Glomerular endothelial cell (primary cell): ENCODE measurements at places on chromosomes 12 and 14.

DNA sequence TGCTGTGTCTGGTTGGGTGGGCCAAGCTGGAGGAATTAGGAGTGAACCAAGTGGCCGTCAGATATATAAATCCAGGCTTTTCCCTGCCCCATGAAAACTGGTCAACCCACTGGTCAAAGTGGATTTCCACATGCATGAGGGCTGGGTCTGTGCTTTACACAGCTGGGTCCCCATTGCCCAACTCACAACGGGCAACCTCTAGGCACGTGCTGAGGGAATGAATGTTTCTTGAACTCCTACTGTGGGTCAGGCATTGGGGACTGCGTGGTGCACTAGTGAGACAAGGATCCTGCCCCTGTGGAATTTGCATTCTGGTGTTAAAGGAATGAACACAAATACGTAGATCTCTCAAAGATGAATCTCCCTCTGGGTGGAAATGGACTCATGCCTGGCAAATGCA is 7.5 kb upstream of the AACS start:
- DNase-seq: no peak

- DNase-seq: no peak
Measured at GRCh38 chr14:80544366-80544765, 333.1 kb upstream of the DIO2 start.

DNA sequence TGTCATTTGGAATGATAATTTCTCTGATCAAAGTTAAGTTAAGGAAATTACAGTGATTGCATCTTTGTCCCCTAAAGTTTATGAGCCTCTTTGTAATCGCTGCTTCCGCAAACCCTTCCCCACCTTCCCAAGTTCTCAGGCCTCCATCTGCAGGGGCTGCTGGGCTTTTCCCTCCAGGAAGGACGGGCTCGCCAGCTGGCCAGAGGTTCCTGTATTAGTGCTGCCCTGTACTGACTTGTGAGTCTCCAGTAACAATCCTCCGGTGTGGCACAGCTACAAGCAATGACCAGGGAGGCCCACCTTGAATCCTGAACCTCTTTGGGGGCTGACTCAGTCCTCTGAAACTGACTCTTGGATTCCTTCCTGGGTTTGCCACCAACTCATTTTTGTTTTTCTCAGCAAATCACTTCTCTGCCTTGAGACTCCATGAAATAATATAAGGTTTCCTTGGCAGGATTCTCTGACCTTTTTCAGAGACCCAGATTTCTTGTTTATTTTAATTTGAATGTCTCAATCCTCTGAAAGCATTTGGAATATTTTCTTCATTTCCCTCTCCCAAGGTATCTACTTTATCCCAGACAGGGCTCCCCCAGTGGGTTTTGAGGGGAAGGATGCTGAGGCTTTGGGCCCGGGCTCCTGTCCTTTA is 398.6 kb downstream of the ZFP36L1 start:
- DNase-seq: no peak

- DNase-seq: no peak
Measured at GRCh38 chr12:124626971-124627411, 59.6 kb upstream of the NCOR2 start.

- no peak for DNase-seq
Measured at GRCh38 chr12:1806301-1807086, 13.9 kb upstream of the LRTM2 start.

- DNase-seq: no peak
Measured at GRCh38 chr12:133227281-133227852, 8.3 kb downstream of the ANHX start.

DNA sequence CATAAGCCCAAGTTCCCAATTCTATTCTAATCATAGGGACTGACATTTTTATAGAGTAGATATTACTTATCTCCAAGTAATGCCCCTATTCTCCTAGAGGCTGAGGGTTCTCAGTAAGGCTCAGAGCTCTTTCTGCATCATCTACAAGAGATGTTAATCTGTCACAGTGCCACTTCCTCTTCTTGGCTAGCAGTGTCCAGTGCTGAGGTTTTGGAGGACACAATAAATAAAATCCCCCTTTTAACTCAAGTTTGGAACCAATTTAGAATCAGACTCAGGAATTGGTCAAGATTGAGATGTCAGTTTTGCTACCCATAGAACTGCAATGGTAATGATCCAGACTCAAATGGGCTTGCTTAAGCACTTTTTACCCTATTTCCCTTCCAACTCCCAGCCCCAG is 154.1 kb upstream of the ARID2 start:
- DNase-seq: no peak

DNA sequence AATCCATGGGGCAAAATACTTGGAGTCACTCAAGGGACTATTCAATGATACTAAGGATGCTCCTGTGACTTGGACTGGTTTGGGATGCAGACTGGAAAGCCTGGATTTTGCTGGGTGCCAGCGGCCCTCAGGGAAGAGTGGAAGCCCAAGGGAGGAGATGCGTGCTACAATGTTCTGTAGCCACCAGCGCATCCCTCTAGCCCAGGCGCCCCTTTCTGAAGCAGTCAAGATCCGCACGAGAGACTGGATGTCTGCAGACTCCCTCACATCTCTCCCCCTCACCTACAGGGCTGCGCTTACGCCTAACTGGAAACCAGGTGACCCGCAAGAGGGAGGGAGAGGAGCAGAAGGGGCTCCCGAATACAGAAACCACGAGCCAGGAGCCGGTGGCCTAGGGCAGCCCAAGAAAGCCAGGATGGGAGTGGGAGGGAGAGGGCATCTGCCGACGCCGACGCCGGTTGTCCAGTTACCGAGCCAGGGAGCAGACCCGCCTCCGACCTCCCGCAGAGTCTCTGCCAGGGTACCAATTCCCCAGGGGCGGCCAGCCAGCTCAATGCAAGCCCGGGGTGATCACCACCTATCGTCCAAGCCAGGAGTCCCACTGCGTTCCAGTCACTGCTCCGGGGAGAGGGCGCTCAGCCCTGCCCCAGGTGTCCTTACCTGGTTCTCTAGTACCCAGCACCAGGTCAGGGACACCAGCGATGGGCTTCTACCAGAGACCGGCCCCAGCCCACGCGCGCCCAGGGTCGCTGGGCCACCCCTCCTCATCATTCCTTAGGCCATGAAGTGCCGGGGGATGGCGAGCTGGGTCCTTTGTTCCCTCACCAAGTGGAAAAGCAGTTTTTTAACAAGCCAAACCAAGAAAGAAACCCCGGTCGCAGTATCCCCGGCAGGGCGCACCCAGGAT is 1.2 kb downstream of the NTN4 start:
- DNase-seq: no peak

- DNase-seq: no peak
Measured at GRCh38 chr12:18908191-18908590, 170.3 kb downstream of the CAPZA3 start.

DNA sequence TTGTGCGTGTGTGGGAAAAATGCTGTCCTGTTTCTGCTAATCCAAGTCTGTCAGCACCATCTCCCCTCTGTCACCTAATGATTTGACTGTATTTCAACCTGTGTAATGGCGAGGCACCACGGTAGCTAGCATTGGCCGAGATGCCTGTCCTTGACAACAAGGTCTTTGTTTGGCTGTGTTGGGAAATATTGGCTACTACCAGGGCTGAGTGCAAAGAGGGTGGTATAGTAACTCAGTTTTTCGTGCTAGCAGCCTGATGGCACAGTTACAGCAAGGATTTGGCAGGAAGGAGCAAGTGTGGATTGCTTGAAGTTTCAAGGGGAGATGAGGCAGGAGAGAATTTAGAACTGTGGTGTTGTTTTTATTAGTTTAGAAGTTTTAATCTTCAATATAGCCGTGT is 440.3 kb upstream of the RGS6 start:
- no peak for DNase-seq

- no peak for DNase-seq
Measured at GRCh38 chr14:86221000-86221399, 691.1 kb downstream of the FLRT2 start.
